PC-3 (cell line): ENCODE measurements at places on chromosomes 4 and X. TPM values are rescaled to one million over a fixed set of nuclear protein-coding genes. Genes with fewer than 3 reads are reported as not detected.

DNA sequence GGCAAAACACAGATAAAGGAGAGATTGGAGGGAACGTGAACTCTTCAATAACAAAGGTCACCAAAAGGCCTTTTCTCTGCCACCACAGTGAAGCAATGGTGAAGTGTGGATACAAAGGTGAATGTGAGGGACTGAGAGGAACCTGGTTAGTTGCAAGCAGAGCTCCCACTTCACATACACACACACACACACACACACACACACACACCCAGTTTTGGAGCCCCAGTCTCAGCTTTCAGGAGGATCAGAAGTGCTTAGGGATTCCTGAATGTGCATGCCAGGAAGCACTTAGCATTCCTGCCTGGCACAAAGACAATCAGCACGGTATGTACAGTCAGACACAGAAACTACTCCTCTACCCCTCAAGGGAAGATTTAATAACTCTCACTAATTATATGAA is 71.5 kb downstream of the ARHGEF9 start:
- DNase-seq, result no peak

DNA sequence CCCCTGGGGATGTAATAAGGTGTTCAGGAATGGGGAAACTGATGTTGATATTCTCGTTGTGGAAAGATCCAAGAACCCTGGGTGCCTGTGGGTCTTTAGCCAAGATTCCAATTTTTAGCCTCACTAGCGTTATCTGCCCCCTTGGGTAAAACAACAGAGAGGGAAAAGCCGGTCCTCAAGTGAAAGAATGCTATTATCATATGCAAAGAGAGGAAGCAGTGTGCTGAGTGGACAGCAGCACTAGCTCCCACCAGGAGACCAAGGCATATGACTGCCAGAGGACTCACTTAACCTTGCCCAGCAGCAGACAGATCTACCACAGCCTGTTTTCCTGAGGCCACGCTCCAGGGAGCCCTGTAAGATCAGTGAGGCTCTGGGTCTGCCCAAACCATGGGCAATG is 257.9 kb upstream of the CPEB2 start:
- no peak for DNase-seq

DNA sequence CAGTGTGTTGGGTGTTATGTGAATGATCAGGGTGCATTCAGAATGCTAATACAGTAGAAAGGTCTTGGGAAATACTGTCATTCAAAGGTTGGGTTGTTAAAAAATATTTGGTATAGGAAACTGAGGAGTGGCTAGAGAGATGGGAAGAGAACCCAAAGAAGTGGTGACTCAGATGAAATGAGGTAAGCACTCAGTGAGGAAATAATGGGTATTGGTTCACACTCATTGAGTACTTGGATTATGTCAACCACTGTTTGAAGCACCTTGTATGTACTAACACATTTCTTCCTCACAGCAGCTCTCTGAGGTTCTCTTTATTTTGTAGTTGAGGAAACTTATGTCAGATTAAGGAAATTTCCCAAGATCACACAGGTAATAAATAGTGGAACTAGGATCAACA is 40.8 kb upstream of the NUDT6 start:
- DNase-seq, result peak; percentile 32

DNA sequence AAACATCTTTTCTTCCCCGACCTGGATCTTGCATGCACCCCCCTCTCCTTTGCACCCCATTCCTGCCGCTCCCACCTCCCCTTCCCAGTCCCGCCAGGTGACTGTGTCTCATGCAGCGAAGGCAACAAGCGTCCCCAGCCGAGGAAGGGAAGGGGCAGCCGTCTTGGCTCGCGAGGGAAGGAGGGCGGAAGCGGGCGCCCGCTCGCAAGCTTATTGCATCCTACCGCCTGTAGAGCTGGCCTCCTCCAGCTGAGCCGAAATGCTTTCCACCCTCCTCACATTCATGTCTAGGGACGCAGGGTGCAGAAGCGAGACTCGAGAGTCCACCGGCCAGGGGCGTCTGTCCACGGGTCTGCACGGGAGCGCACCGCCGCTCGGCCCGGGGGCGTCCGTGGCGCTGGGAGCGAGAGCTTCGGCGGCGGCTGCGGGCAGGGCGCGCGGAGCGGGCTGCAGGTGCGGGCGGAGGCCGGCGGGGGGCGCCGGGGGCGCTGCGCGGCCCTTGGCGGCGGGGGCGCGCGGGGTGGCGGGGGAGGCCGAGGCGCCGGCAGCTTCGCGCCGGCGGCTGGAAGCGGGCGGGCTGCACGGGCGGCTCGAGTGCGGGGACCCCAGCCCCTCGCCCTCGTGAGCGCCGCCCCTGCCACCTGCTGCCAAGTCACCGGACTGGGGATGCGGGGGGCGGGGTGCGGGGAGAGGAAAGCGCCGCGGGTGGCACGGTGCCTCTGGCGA is at the start of gene KCNIP4:
KCNIP4 (minus strand) TSS at position 426 of the 726 bp plus-strand sequence.
- no peak for DNase-seq

The MAP9 gene
- total RNA-seq, result 3.6 and 10.6 TPM in 2 replicates

GRCh38 chrX:115339441-115340025 is 50.0 kb downstream of the LUZP4 start:
- no peak for DNase-seq

The GAGE12G gene
- total RNA-seq, result not detected in 2 replicates

DNA sequence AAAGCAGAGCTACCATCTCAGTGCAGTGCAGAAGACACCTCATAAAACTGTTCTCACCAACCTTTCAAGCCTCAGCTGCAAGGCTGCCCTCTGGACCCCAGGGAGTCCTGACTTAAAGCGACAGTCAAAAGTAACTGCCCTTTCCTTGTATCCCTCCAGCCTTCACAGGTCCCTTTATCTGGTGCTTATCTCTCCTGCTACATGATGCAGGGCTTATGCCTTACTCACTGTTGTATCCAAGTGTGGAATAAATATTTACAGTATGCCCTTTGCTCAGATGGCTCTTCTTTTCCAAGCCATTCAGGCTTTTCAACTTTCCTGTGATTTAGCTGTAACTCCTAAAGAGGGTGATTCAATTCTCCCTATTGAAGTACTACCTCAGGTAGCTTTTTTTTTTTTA is 92.6 kb downstream of the KDR start:
- peak; percentile 60 for DNase-seq

The EGF gene
- 3.9 and 6.1 TPM in 2 replicates for total RNA-seq

GRCh38 chr4:14091966-14092365 is 464.4 kb upstream of the BOD1L1 start:
- no peak for DNase-seq

- peak; percentile 15 for DNase-seq
Measured at GRCh38 chr4:9923195-9923812, 98.0 kb downstream of the SLC2A9 start.

- DNase-seq, result no peak
Measured at GRCh38 chr4:80839281-80839680, 191.2 kb upstream of the BMP3 start.

GRCh38 chr4:139622901-139623381 is 42.7 kb upstream of the MGST2 start:
- no peak for DNase-seq

- DNase-seq, result no peak
Measured at GRCh38 chrX:150694738-150695410, 1.7 kb downstream of the MTMR1 start.
